Suppressor macrophage (primary cell): ENCODE measurements at places on chromosomes 2 and 18.

DNA sequence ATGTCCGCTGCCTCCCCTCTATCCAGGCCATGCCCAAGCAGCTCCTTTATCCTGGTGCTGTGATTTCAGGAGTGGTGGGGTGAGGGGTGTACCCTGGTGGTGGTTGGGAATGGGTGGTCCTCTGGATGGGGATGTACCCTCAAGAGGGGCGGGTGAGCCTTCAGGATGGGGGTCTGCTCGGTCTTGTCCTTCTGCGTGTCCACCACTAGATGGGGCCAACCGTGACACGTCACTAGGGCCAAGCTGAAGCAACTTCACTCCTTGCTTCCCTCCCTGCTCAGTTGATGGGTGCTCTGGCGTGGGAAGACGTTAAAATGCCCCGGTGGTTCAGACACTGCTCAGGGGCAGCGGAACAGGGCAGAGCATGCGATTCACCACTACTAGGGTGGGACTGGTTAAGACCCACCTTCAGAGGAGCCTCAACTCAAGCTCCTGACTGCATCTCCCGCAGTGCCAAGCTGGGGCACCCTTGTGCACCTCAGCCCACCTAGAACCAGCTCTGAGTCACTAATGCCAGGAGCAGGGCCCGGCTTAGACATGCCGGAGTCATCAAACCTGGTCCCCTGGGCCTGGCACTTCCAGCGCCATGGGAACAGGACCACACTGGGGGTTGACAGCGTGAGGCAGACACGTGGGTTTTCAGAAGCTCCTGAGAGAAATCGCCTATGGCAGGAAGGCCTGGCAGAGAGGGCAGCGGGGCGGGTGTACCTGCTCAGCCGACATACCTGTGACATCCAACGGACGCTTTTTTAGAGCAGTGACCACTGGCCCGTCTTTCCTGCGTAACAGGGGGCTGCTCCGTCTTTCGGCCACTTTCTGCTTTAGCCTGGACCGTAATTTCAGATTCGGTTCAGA, 256.7 kb downstream of the HDAC4 start:
- DNase-seq = peak; percentile 26

- DNase-seq = no peak
Measured at GRCh38 chr2:143087033-143087432, 42.2 kb upstream of the ARHGAP15 start.

GRCh38 chr18:54888933-54889332, 60.7 kb downstream of the RAB27B start:
- DNase-seq = no peak

DNA sequence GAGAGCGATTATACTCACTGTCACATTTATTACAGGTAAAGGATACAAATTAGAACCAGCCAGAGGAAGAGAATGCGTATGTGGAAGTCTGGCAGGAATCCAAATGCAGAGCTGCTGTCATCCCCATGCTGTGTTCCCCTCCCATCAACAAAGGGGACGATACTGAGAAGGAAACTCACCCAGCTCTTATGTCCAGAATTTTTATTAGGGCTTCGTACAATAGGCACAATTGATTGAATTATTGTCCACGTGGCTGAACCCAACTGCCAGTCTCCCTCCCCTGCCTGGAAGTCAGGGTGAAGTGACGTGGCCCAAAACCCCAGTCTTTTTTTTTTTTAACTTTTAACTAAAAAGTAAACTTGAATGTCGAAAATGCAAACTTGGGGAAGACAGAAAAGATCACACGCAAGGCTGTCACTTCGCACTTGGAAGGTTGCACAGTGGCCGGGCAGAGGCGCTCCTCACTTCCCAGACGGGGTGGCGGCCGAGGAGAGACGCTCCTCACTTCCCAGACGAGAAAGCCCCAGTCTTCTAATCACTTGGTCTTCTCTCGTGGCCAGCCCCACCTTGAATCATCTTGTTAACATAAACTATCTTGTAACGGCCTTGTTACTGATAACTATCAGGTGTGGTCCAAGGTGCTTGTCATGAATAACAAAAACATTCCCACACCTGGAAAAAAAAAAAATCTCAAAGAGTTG, 40.0 kb upstream of the ITSN2 start:
- no peak for DNase-seq
